ENCODE measurements at places on chromosomes 11 and 22.

GRCh38 chr11:14417617-14418374 is 58.8 kb upstream of the RRAS2 start:
- DNase-seq = no peak

DNA sequence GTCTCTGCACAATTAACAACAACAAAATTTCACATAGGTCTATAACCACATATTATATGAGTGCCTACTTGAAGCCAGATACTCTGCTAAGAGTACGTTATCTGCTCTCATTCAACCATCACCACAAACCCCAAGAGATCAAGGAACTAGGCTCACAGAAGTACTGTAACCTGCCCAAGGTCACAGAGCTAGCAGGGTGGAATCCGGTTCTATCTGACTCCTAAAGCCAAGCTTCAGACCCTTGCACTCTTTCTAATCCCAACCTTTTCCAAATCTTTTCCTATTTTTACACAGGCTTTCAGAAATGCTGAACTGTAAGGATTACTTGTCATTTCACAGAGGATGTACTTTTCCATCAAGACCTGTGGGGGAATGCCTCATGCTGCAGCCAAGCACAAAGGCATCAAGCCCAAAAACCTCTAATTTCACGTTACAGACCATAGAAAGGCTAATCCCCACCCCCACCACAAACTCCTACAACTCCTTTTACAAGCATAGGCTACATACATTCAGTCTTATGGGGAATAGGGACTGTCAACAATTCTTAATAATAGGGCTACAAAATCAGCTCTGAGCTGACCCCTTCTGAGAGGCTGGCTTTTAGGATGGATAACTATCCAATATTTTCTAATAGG is 927 bp downstream of the PRCP start:
- DNase-seq = no peak

DNA sequence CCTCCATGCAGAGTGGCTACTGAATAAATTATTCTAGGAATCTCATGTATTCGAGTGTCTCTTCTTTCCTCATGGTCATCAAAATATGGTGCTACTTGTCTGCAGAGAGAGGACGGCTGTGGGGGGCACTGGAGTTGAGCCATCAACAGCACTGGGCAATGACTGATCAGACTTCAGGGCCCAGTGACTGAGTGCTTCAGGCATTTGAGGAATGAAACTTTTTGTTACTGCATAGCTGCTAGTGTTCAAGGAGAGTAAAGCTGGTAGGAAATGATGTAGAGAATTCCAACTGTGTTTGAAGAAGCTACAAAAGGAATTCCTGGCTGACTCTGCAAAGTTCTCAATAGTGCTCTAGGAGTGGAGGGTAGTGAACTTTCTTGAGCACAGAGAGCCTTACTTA is 277.7 kb downstream of the CADM1 start:
- DNase-seq = no peak

GRCh38 chr11:33557201-33557600 is 143.4 kb downstream of the C11orf91 start:
- no peak for DNase-seq

DNA sequence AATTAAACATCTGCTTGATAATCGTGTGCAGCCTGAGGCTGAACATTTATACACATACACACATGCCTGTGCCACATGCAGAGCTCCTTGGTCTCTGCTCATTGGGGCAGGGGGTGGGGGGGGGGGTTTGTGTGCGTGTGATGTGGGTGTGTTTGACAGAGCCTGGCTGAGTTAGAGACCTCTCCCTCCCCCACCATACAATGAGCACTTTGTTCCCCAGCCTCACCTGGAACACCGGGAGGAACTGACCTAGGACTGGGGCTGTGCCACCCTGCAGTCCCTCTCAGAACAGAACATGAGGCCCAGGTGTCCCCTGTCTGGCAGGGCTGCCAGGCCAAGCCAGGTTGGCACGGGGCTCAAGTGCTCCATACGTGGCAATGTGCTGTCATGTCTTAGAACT is 96.6 kb downstream of the TP53I11 start:
- no peak for DNase-seq

GRCh38 chr11:13841393-13841792 is 121.1 kb upstream of the SPON1 start:
- no peak for DNase-seq

DNA sequence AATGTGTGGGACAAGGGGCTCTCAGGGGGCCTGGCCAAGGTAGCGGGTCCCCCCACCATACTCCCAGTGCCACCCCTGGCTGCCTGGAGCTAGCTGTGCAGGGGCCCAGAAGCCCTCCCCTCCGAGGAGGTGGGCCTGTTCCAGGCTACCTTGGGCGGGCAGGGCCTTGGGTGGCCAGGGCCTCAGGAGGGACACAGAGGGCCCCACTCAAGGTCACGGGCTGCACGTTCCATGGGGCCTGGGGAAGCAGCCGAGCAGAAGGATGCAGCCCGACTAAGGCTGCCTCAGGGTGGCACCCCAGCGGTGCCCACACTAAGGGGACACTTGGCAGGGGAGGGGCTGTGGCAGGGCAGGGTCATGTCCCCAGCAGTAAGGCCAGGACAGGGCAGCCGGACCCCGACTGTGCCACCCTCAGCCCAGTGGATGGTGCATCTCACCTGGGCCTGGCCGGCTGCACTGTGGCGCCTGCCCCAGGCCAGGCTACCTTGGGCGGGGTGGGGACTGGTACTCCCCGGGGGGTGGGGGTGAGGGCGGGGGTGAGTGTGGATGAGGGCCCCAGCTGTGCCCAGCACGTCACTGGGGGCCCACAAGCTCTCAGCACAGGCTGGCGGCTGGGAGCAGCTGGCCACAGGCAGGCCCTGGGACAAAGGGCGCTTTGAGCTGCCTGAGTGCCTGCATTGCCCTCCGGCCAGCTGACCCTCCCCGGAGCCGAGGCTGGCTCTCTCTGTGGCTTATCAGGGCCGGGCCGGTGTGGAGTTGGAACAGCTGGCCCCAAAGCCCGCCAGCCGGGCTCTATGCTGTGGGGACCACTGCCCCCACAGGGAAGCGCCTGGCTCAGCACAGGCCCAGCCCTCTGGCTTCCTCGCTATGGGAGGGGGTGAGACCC is 117.1 kb downstream of the KCNQ1 start:
- no peak for DNase-seq

DNA sequence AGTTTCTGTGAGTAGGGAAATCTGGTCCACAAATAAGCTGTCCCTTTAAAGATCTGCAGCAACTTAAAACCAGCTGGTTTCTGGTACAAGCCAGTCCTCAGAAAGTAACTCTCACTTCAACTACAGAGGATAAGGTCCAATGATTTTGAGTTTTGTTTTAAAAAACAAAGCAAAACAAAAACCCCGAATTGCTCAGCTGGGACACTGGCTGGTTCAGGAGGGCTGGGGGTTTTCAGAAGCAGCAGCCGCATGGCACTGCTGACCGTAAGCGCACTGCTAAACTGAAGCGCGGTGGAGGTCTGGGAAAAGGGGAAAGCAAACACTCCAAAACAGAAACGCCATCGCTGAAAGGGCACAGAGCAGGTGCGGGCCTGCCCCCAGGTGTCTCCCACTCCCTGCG is 59.7 kb downstream of the MICAL3 start:
- no peak for DNase-seq

DNA sequence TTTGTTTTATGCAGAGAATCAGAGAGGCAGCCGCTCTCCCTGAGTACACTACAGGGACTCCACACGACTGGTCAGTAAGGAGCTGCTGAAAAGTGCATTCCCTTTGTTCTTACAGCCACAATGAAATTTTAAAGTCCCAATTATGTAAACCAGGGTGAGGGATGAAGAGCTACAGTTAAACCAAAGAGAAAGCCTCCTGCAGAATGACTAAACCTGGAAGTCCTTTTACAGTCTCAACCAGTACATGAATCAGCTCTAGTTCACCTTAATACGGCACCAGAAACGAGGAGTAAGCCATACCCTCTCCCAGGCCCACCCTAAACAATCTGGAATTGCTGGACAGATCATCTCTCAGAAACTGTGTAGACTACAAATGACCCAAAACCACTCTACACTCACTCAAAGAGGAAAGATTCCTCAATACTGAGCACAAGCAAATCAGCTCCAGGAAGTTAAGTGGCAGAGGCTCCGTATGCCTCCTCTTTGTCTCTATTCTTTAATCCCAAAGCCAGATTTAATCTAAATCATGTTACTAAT is 113.1 kb downstream of the RBFOX2 start:
- DNase-seq = no peak

DNA sequence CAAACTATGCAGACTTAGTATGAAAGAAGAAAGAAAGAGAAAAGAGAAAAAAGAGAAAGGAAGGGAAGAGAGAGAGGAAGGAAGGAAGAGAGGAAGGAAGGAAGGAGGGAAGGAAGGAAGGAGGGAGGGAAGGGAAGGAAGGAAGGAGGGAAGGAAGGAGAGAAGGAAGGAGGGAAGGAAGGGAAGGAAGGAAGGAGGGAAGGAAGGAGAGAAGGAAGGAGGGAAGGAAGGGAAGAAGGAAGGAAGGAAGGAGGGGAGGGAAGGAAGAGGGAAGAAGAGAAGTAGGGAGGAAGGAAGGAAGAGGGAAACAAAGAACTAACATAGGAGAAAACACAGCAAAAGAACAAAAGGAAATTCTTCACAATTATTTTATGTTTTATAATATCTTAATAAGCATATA is 502.1 kb downstream of the SOX6 start:
- DNase-seq = no peak
